GM18507 (cell line): ENCODE measurements at places on chromosomes 5 and 9.

DNA sequence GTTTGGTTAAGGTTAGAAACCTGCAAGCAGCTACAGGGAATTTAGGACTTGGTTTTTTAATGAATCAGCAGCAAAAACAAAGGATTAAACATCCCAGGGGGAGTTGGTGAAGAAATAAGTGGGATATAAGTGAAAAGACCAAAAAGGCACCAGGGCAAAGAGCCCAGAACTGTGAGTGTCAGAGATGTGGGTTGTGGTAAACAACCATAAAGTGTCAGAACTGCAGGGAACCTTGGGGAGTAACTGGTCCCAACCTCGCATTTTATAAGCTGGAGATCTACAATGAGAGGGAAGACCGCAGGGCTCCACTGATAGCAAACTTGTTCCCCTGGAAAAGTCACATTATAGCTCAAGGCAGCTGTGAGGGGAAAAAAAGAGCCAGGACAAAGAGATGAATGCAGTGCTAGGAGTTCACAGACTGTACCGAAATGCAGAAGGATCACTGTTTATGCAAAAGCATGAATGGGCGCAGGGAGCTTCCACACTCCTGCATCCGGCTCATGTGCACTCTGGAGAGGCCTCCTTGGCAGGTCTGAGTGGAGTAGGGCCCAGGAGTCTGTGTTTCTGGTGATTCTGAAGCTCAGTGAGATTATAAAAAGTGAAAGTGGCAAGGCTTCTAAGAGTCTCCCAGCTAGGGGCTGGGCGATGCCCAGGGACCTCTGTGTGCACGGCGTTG lies 156.3 kb downstream of the GOLPH3 start:
- DNase-seq = no peak

GRCh38 chr9:72588336-72588735 lies 66.9 kb downstream of the TMC1 start:
- no peak for DNase-seq

GRCh38 chr5:141734501-141735229 lies 52.6 kb upstream of the ARAP3 start:
- no peak for DNase-seq

- DNase-seq = no peak
Measured at GRCh38 chr5:34914671-34915138, 599 bp downstream of the RAD1 start.

- DNase-seq = no peak
Measured at GRCh38 chr5:146785065-146785464, 93.5 kb downstream of the PPP2R2B start.

DNA sequence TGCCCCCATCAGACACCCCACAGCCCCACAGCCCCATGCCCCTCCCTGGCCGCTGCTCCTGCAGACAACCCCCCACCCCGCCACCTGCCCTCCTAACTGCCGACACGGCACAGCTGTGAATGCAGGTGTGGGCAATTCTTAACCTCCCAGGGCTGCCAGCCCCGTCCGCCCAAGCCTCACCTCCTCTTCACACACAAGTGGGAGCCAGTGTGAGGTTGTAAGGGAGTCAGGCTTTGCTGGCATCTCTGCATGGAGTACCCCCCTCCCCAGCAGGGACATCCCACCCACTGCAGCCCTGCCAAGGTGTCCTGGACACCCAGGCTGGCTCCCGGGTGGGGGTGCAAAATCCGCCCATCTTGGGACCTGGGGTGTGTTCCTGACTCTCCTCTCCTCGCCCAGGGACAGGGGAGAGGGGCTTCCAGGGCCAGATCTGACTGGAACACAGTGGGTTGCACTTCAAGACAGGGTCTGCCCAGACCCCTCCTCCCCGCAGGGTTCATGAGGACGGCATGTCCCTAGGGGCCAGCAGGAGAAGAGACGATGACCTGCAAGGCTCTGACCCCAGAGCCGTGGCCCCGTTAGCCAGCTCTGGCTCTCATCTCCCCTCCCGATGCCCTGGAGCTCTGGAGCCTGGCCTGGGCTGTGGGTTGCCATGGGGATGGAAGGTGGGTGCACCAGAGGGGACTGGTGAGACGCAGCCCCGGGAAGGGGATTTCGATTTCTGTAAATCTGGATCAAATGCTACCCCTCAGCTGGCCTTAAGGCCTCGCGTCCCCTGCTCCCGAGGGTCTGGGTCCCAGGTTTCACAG lies 34.4 kb downstream of the SARDH start:
- DNase-seq = no peak

DNA sequence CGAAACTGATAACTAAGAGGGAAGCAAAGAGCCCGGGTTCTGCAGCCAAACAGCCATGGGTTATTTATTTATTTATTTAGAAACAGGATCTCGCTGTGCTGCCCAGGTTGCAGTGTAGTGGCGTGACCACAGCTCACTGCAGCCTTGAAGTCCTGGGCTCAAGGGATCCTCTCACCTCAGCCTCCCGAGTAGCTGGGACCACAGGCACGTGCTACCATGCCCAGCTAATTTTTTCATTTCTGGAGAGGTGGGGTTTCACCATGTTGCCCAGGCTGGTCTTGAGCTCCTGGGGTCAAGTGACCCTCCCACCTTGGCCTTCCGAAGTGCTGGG lies 24.1 kb downstream of the NDUFA8 start:
- DNase-seq = no peak

DNA sequence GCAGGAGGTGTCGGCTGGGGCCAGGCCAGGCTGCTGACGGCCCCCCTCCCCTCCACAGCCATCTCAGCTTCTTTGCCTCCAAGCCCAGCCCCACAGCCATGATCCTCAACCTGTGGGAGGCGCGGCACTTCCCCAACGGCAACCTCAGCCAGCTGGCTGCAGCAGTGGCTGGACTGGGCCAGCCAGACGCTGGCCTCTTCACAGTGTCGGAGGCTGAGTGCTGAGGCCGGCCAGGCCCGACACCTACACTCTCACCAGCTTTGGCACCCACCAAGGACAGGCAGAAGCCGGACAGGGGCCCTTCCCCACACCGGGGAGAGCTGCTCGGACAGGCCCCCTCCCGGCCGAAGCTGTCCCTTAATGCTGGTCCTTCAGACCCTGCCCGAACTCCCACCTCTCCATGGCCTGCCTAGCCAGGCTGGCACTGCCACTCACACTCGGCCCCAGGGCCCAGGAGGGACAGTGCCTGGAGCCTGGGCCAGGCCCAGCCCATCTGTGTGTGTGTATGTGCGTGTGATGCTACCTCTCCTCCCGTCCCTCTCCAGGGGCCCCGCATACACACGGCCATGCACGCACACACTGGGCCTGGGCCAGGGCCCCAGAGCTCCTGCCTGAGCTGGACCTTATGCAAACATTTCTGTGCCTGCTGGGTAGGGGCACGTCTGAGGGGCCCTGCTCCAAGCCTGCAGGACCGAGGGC lies 19.3 kb downstream of the HK3 start:
- DNase-seq = no peak

DNA sequence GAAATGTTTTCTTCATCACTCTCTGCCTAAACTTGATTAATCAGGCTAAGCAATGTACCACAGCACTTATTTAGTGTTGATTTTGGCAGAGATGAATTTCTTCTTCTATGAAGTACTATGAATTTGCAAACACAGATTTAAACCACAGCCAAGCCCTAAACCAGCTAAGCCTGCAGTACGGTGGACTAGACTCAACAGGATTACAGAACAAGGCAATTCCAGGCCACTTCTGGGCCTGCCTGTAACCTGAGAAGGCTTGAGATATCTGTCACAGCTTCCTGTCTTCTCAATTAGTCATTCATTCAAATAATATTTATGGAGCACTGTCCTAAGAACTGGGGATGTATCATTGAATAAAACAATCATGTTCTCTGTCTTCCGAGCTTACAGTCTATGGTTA lies 32.4 kb upstream of the CAST start:
- DNase-seq = no peak

- no peak for DNase-seq
Measured at GRCh38 chr9:27622693-27623340, 49.5 kb upstream of the C9orf72 start.

DNA sequence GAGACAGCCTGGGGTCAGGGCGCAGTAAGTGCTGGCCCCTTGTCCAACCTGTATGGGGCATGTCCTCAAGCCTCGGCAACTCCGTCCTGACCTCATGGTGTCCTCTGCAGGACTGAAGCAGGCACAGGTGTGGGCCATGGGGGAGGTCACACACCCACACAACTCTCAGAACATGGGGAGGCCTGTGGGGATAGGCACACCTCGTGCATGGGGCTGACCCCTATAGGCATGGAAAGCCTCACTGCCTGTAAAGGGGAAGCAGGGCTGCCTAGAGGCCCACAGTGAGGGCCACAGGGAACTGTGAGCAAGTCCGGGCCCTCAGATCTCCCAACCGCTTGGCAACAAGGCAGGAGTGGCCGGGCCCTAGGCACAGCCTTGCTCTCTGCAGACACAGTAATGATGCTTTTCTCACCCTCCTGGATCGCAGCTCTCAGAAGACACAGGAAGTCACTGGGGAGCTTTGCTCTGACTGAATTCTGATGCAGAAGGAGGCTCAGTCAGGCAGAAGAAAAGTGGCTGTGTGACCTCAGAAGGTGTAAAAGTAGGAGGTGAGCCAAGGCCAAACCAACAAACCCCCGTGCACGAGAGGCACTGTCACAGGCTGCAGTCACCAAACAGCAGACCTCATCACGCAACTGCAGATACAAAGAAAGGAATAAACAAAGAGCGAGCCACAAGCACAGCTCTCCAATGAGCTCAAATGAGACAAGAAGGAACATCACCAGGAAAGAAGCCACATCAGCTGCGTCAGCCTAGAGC lies 5.4 kb downstream of the IPPK start:
- no peak for DNase-seq

DNA sequence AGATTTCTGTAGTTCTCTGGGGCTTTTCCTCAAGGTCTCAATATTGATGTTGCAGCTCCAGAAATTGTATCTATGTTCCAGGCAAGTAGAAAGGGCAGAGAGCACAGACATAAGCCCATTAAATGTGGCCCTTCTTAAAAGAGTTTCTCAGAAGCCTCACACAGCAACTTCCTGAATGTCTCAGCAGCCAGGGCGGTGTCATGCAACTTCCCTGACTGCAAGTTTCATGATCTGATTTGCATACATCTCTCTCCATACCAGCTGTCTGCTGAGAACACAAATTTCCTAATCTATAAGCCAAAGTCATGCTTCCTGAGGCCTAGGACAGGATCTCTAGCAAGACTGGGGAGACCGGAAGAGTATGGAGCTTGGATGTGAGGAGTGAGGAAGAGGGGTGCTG lies 13.0 kb downstream of the RGS7BP start:
- DNase-seq = no peak

DNA sequence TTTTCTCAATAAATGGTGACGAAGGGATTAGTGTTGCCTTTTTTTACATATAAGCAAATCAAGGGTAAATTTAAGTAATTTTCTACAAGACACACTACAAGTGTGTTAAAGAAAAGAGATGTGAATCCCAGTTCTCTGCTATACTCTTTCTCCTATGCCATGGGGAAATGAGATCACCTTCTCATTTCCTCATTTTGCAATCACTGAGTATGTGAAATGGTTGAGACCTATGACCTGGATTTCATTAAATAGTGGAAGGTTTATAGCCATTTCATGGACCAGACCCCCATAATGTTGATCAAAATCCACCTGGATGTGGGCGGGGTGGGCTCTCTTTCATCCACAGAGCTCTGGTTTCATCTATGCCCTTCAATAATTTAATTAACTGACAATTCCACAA lies 66.9 kb upstream of the SLIT3 start:
- DNase-seq = no peak

GRCh38 chr5:58543723-58544122 lies 39.2 kb upstream of the RAB3C start:
- no peak for DNase-seq

DNA sequence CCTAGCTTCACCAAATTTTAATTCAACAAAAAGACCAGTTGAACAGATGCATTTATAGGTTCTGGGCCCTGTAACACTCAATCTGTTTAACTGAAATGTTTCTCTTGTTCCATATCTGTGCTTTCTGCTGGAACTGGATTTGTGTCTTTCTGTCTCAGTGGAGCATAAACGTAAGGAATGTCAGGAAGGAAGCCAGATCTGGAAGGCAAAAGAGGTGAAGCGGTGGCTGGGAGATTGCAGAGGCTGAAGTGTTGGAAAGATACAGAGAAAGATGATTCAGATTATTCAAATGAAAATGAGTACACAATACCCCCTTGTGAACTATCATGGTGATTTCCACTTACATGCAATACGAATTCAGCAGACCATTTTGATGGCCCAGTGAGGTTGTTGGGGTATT lies 406.8 kb downstream of the BRINP1 start:
- no peak for DNase-seq

DNA sequence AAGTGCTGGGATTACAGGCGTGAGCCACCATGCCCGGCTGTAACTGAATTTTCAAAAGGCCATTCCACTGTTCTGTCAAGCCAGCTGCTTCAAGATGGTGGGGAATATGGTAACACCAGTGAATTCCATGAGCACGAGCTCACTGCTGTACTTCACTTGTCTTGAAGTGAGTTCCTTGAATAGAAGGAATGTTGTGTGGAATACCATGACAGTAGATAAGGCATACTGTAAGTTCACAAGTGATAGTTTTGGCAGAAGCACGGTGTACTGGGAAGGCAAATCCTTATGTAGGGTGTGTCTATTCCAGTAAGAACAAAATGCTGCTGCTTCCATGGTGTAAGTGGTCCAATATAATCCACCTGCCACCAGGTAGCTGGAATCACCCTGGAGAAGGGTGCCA lies 6.6 kb upstream of the PRXL2C start:
- DNase-seq = no peak
